ENCODE measurements at places on chromosomes 13 and 19.

GRCh38 chr19:50780753-50781435, 9.3 kb upstream of the ACP4 start:
- no peak for DNase-seq

DNA sequence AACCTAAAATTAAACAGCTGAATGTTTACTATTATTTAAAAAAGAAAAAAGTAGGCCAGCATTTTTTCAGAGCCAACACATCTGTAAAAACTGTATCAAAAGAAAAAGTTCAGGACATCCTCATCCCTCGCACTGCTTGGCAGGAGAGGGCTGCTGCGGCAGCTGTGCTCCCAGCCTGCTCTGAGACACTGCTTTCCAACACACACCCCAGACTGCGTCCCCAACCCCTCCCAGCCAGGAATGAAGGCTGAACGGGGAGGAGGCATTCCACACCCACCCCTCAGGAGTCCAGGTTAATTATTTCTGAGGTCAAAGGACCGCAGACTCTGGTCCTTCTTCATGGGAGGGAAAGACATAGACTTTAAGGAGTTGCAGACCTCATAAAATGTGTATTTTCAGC, 43.1 kb downstream of the COL4A1 start:
- DNase-seq = no peak

DNA sequence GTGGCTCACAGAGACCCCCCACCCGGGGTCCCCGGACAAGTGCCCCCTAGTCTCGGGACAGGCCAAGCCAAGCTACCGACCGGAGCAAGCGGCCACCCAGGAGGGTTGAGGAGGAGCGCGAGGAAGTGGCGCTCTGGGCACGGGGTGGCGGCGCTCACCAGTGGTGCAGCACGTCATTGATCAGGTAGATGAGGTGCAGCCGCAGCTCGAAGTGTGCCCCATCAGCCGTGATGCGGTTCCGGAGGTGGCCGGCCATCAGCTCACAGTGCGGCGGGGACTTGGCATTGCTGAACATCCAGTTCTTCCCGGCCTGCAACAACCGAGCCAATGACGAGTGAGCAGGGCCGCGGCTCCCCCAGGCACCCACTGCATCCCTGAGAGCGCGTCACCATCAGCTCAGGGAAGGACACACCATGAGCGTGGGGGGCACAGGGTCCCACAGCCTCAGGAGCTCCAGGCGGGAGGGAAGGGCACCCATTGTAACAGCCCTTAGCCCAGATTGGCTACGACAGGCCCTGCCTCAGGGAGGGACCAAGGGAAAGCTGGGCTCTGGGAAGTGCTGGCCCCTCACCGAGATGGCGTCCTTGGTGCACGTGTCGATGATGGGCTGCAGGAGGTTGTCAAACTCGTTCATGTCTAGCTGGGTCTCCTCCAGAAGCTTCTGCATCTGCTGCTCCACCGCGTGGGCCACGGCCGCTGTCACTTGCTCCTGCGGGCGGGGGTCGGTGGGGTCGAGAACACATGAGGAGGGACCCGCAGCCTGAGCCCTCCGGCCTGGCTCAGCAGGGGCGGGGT, 9.6 kb downstream of the CHERP start:
- no peak for DNase-seq

GRCh38 chr13:106961216-106961615, 393.3 kb upstream of the ARGLU1 start:
- no peak for DNase-seq

GRCh38 chr13:25042151-25042865, 53.6 kb upstream of the PABPC3 start:
- DNase-seq = no peak

DNA sequence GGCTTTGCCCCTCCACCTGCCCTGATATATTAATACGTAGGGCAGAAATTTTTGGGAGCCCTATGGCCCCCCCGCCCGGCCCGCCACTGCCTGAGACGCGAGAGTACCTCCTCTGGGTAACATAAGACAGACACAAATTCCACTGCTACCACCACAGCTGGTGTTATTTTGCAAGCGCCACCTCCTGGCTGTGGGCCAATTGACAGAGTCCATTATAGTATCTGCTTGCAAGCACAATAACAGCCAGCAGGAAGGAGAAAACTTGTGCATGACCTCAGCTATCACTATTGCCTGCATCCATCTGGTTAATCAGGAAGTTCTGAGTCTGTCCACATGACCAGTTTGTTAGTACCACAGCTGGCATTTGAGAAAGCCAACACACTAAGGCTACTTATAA, 25.3 kb upstream of the OR10H2 start:
- DNase-seq = peak; percentile 60

DNA sequence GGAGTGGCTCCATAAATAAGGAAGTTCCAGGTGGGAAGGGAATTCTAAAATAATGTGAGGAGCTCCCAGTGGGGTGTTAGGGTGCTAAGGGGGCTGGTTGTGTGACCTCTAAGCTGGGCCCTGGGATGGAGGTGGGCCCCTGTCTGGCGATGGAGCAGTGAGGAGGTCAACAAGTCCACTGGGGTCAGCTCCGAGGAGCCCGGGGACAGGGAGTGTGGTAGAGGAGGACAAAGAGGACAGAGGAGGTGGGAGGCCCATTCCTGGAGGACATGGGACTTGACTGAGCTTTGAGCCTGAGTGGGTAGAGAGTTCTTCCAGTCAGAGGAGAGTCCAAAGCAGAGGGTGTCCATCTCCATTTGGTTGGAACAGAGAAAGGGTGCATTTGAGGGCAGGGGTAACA, 390.2 kb downstream of the TSHZ3 start:
- DNase-seq = no peak

GRCh38 chr19:44846455-44847143, 502 bp downstream of the NECTIN2 start:
- DNase-seq = no peak

- DNase-seq = no peak
Observed at GRCh38 chr19:39199025-39199424, 2.3 kb downstream of the NCCRP1 start.

GRCh38 chr13:34627509-34628208, 314.4 kb upstream of the NBEA start:
- no peak for DNase-seq

- DNase-seq = no peak
Observed at GRCh38 chr13:77176350-77176749, 149.4 kb upstream of the FBXL3 start.

DNA sequence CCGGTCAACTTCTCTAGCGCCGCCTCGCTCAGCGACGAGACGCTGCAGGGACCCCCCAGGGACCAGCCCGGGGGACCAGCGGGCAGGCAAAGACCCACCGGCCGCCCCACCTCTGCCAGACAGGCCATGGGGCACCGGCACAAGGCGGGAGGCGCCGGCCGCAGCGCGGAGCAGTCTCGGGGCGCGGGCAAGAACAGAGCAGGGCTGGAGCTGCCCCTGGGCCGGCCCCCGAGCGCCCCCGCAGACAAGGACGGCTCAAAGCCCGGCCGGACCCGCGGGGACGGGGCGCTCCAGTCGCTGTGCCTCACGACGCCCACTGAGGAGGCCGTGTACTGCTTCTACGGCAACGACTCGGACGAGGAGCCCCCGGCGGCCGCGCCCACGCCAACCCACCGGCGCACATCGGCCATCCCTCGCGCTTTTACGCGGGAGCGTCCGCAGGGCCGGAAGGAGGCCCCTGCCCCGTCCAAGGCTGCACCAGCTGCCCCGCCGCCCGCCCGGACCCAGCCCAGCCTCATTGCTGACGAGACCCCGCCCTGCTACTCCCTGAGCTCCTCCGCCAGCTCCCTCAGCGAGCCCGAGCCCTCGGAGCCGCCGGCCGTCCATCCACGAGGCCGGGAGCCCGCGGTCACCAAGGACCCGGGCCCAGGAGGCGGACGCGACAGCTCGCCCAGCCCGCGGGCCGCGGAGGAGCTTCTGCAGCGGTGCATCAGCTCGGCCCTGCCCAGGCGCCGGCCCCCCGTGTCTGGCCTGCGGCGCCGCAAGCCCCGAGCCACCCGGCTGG, 11.3 kb downstream of the C19orf25 start:
- DNase-seq = no peak

DNA sequence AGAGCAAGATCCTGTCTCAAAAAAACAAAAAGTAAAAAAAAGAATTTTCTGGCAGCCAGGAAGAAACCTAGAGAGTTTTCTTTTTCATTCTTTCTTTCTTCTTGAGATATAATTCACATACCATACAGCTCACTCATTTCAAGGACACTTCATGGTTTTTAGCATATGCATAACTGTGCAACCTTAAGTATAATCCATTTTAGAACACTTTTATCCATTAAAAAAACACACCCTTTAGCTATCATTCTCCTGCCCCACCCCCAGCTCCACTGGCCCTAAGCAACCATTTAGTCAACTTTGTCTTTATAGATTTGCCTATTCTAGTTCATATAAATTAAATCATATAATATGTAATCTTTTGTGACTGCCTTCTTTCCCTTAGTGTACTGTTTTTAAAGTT, 8.1 kb upstream of the IPO5 start:
- DNase-seq = no peak

DNA sequence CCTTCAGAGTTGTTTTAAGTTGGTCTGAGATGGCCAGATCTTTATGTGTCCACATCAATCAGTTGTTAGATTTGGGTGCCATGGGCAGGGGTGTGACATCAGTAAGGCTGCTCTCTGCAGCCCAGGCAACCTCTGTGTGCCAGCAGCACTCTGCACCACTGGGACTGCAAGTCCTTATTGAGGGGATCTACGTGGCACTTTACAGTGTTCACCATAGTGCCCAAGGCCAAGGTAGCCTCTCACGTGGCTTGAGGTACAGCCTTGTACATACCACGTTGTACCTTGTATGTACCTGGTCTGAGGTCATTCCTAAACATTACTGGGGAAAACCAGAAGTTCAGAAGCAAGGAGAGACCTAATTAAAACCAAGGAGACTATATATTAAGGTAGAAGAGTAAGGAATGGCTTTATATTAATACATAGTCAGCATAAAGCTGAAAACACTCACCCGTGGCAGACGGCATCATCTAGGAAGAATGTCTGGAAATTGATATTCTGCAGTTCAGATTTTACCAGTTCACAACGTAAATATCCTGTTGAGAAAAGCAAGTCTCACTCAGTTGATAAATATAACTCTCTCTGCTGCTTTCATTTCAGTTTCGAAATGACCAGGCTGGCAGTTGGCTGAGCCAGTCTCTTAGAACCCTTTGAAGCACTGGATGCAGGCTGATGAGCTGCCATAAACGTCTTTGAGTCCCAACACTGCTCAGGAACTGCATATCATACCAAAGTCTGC, 128.8 kb downstream of the ZDHHC20 start:
- DNase-seq = no peak

DNA sequence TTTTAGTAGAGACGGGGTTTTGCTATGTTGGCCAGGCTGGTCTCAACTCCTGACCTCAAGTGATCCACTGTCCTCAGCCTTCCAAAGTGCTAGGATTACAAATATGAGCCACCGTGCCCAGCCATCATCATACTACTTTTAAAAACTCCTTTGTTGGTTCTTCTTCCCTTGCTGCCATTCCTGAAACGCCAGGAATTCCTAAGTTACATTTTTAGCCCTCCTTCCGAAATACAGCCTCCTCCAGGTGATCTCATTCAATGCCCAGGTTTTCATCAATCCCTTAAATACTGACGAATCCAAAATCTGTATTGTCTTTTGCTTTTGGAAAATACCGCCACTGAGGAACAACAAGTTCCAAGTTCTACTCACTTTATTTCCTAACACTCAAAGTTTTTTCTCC, 25.3 kb upstream of the EBPL start:
- no peak for DNase-seq

- DNase-seq = no peak
Observed at GRCh38 chr19:33809960-33810359, 13.3 kb downstream of the KCTD15 start.

GRCh38 chr19:46976845-46977320, 42.8 kb upstream of the NPAS1 start:
- DNase-seq = no peak

- DNase-seq = no peak
Observed at GRCh38 chr19:1956868-1957492, 16.0 kb downstream of the CSNK1G2 start.

- DNase-seq = no peak
Observed at GRCh38 chr13:62358646-62358932, 942.9 kb upstream of the PCDH20 start.

GRCh38 chr19:7845390-7846154, 15.6 kb downstream of the EVI5L start:
- DNase-seq = no peak

GRCh38 chr19:35811317-35812219, 1.1 kb downstream of the PRODH2 start:
- DNase-seq = no peak

DNA sequence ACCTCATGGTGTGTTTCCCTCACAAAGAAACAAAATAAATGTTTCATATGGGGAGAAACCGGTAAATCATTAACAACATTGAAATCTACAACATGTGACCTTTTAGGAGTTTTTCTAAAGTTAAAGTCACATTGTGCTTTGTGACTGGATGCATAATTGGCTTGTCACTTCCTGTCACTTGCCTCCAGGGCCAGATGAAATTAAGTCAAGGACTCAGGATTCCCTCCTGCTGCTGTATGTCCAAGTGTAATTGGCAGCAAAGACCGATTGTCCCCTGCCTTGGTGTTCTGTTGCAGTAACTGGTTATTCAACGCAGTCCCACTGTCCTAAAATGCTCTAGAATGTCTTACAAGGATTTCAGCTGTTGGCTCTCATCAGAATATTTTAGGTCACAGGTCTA, 448.2 kb downstream of the LIG4 start:
- DNase-seq = no peak

DNA sequence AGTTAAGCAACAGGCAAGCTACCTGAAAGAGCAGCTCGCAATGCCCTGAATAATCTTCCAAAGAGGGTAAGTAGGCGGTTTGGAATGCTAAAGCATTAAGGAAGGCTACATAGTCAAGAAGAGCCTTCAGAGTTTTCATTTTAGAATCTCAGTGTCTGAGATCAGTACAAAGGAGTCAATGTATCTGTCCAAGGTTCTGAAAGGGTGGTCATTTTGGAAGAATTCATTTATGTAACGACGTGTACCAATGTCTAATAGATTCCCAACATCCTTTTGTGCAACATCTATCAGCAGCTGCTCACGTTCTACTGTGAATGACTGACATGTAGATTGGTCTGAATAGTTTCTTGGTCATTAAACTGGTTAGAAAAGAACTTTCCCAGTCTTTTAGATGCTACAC, 15.2 kb downstream of the ZNF665 start:
- DNase-seq = no peak

DNA sequence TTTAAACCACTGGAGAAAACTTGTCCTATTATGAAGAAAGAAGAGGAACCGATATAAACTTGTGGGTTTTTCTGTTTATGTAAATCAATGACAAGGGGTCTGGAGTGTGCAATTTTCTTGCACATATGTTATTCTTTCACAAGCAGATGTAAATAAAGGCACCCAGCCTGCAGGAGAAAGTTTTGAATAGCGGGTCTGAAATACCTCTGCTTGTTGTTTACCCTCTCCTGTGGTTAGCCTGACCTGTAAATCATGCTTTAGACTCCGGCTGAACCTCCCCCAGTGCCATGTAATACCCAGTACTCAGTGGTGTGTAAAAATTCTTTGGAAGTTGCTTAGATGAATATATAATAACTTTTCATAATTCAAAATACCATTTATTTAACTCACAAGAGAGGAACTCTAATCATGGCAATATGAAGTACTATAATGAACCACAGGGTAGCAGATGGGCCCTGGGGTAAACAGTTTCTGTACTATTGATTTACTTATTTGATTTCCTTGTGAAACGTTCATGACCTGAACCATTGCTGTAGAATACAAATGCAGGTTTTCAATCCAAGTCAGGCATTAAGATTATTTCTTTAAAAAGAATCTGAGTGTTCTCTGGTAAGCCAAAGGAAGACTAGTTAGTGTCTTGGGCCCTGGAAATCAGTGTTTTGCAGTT, 245.1 kb downstream of the LMO7 start:
- DNase-seq = no peak
